Daoy (cell line): ENCODE measurements at places on chromosomes 4 and X.

DNA sequence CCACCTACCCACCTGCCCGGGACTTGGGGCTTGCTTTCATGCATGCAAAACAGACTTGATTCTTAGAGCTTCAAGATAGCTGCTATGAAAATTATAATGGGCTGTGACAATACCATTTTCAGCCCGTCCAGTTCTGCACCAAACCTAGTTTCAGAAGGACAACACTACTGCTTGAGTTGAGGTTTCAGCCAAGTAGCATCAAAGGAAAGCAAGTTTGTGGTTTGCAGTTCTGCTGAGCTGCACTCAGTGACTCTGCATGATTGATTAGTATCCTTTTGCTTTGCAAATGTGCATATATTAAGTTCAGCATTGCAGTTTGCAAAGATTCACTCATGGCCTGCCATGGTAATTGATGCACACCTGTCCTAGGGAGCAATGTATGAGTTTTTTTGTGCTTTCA, 442.7 kb downstream of the RPA4 start:
- DNase-seq: no peak

DNA sequence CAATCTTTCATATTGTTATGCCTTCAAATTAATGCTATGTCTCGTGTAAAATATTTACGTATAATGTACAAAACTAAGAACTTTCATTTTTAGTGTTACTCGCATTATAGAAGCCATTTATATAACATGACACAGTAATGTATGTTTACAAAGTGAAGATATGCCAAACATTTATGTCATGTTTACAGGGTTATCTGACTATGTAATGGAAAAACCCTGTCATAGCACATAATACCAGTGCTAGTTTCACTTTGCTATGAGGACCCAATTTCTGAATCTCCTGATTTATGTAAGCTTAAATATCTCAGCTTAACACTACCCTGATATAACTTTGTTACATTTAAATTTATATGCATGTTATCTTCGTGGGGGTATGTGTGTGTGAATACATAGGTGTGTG, 233.1 kb downstream of the FAT4 start:
- DNase-seq: no peak

- DNase-seq: no peak
Measured at GRCh38 chrX:29470030-29470429, 745.3 kb upstream of the MAGEB2 start.

DNA sequence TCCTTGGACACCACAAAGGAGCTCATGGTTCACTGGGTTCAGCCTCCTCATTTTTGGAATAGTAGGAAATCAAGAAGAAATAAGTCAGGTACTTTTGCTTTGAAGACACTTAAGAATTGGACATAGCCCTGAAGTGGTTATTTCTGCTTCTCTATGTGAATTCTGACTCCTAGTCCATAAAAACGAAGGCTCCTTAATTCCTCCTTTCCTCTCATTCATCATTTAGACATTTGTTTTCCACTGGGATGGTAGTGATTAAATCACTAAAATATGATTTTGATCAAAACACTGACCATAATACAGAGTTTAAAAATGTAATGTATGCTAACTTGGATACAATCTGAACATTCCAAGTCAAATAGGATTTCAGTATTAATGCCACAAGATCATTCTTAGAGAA, 34.7 kb upstream of the CYP2U1 start:
- no peak for DNase-seq

DNA sequence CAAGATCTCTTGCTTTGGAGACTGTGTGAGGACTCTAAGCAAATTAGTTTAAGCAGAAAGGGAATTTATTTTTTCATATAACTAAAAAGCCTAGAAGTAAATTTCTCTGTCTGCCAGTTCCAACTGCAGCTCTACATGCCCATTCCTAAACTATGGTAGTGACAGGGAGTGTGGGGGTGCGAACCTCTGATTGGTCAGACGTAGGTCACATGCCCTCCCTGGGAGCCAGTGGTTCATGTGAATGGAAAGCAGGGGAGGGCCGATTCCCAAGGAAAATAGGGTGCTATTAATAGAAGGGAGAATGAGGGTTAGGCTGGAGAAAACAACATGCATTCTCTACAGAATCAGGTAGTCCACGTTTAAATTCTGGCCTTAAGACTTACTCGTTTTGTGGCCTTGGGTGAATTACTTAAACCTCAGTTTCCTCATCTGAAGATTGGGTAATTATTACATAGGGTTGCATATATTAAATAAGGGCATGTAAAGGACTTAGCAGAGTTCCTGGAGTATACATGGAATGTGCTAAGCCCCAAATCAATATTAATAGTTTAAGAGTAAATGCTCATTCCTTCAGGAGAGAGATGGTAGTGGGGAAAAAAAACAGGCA, 7.2 kb downstream of the RAB33B start:
- DNase-seq: no peak

GRCh38 chrX:151713849-151714248, 2.0 kb upstream of the FATE1 start:
- peak; percentile 34 for DNase-seq

DNA sequence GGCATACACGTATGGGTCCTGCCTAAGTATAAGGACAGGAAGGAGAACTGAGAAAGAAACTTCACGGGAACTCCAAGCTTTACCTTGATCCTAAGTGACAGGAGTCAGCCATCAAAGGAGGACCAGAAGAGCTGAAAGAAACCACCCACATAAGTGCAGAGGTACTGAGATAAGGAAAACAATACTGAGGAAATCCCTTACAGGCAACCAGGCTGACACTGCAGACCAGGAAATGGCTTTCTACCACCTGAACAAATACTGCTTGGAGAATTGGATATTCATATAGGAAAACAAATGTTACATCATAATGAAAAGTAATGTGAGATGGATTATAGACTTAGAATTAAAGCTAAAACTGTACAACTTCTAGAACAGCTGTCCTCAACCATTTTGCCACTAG, 127.0 kb downstream of the IL15 start:
- DNase-seq: no peak

DNA sequence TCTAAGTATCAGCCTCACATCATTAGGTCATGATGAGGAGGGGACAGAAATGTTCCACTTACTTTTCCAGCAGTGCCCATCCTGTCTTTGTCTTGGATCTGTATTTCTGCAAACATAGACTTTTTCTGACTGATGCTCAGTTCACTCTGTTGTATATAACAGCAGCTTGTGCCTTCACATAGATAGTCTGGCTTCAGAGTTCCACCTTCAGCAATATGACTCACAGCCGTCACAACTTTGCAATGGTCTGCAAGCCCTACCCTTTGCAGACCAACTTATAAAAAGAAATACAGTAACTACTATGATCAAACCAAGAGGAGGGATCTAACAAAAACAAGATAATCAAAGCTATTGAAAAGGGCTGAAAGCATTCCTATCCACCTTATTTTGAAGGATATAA, at the start of gene ADH7:
Gene ADH7 (minus strand): TSS at position 189 of the 400 bp plus-strand sequence. CDS start 109 bp downstream, at position 80.
- DNase-seq: no peak

- no peak for DNase-seq
Measured at GRCh38 chrX:110408949-110409588, 50.4 kb downstream of the RTL9 start.

GRCh38 chrX:102044496-102044895, 81.0 kb upstream of the TCEAL2 start:
- no peak for DNase-seq

GRCh38 chrX:3244203-3244743, 102.2 kb downstream of the MXRA5 start:
- peak; percentile 51 for DNase-seq

DNA sequence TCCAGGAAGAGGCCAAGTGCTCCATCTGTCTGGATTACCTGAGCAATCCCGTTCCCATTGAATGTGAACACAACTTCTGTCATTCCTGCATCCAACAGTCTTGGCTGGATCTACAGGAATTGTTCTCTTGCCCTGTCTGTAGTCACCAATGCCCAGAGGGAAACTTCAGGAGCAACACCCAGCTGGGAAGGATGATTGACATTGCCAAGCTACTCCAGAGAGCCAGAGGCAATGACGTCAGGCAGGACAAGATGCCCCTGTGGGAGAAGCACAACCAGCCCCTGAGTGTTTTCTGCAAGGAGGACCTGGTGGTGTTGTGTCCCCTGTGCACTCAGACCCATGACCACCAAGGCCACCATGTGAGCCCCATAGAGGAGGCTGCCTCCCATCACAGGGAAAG, 21.3 kb upstream of the TRIM60 start:
- no peak for DNase-seq

GRCh38 chr4:164512124-164512523, 241.8 kb upstream of the SMIM31 start:
- no peak for DNase-seq

GRCh38 chr4:165013691-165014090, 18.1 kb upstream of the TRIM60 start:
- no peak for DNase-seq

DNA sequence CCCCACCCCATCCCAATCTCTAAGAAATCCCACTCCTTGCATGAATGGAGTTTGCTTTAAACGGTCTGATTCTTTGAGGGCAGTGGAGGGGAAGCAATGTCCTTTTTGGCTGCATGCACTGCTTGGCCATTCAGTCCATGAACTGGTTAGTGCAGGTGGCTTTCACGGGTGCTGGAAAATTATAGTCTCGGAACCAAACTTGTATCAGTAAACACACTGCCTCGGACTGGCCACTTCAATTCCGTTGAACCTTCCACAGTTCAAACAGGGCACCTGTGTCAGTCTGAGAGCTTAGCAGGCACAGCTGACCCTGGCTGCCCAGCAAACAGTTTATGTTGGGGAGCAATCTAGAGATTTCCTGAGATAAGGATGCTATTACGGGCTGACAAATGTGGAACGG, 255.6 kb downstream of the DHX15 start:
- no peak for DNase-seq
